Activated naive CD8-positive, alpha-beta T cell treated with anti-CD3 and anti-CD28 coated beads, Interleukin-2, amount 50 U/mL, for 24 hours (primary cell): ENCODE measurements at places on chromosomes 6 and 20.

DNA sequence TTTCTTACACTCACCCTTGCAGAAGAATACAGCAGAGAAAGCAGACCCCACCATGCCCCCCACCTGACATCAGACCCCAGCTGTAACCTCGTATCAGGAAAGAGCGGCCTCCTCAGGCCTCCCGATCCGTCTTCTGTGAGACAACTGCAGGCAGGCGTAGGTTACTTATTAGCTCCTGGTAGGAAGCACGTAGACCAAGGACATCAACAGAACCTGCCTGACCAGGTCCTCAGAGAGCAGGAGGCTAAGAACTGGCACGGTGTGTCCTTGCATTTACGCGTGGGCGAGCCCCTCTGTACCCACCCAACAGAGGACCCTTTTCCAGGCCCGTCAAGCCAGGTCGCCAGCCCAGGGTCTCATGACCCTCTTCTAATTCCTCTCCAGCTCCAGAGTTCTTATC lies 51.0 kb downstream of the ABHD12 start:
- no peak for DNase-seq

DNA sequence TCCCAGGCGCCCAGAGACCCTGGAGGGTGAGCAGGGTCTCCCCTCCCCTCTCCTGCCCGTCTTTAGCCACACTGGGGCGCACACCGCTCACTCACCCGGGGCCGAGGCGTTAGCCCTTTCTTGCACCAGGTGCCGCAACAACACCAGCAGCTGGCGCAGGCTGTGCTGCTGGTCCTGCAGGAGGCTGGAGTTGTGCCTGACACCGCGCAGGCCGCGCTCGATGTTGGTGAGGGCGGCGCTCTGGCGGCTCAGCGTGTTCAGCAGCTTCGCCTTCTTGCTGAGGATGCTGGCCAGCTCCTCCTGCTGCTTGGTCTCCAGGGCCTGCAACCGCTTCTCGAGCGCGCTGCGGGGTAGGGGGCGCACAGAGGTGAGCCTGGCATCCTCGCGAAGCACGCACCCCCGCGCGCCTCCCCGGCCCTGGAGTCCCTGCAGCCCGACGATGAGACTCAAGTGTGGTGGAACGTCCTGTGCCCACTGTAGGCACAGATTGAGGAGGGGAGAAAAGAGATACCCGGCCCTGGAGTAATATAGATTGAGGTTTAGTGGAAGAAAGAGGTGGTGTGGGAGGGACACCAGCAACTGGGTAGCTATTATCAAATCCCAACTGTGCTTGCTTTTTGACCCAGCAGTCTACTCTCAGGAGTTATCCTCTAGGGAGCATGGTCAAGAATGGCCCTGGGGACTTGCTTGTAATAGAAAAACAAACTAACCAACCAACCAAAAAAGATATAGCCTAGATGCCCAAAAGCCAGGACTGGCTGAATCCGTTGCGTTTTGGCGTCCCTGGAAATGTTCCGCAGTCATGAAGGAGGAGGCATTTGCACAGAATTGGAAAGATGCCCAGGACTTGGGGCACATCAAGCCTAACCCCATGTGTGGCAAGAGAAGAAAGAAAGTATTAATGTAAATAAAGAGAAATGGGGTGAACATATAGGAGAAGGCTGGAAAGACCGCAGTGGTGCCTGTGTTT lies 30.9 kb downstream of the ANGPT4 start:
- no peak for DNase-seq

- DNase-seq: no peak
These were observed 110.3 kb downstream of the SOD2 start for GRCh38 chr6:159582736-159583135.

DNA sequence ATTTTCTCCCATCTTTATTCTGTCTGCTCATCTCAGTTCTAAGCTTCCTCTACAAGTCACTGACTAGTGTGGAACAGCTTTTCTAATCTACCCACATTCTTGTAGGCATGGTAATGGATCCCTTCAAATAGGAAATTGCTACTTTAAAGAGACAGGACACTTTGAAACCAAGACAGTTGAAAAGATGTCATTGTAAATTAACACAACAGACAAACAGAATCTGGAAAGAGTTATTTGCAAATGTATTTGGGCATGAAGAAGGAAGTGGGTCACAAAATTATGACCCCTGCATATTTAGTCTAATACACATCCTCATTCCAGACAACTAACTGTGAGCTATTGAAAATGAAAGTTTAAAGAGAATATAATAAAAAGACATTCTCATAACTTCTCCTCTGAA lies 298.2 kb upstream of the MARCKS start:
- no peak for DNase-seq

GRCh38 chr6:5274231-5274630 lies 12.9 kb downstream of the FARS2 start:
- DNase-seq: no peak

- DNase-seq: no peak
These were observed 65.8 kb downstream of the RSPH3 start for GRCh38 chr6:158934157-158934556.

DNA sequence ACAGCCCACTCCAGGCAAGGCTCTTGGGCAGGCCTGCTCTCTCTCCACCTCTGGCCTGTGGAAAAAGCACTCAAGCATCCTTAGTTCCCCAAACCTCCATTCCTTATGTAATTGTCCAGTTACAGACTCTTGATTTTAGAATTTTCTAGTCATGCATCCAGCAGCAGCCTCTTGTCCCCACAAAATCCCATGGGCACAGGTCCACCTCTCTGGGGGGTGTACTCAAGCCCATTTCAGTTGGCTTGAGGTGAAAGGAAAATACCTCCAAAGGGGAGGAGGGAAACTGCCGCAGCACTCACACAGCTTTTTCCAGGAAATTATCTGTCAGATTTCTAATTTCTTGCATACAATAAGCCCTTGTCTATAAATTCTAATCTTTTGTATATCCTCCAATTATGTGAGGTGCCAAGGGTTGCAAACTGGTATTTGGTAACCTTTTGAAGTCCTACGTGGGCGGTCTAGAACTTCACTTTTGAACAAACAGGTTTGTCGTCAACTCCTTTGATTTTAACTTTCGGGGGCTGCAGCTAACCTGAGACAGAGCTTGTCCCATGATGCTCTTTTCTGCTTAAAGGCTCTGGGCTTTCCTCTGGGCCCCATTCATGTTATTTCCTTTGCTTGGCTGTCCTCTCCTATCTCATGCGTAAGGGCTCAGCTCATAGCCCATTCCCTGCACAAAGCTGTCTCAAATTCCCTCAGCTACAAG lies 104.7 kb upstream of the CEP85L start:
- no peak for DNase-seq

DNA sequence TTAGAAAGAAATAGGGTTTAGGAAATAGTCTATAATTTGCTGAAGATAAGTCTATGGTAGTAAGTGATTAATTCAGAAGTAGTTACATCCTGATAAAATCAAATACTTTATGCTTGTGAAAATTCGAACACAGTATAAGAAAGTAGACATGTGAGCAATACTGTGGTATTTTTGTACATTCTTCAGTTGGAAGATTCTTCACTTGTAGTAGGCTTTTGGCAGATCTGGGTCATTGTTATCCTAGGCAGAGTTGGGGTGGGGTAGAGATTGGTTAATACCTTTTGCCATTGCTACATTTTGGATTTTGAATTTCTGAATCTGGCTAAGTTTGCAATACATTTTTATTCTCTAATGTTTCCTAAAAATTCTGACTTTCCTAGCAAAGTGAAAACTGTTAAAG lies 197.5 kb downstream of the BCKDHB start:
- no peak for DNase-seq

DNA sequence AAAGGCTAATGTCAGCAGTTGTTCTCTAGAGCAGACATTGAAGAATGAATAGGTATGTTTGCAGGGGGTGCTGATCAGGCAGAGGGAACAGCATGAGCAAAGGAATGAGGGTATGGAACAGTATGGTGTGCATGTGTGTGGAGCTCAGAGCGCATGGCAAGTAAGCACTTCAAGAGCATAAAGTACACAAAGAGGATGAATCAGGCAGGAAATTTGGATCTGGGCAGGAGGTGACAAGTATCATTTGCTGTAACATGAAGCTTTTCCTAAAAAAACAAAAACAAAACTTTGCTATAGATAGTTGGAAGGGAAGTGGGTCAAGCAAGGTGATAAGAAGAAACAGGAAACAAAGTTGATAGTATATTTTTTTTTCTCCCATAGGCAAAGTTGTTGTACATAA lies 746.8 kb downstream of the HDGFL1 start:
- no peak for DNase-seq

GRCh38 chr20:59363101-59363500 lies 62.7 kb downstream of the EDN3 start:
- DNase-seq: no peak

DNA sequence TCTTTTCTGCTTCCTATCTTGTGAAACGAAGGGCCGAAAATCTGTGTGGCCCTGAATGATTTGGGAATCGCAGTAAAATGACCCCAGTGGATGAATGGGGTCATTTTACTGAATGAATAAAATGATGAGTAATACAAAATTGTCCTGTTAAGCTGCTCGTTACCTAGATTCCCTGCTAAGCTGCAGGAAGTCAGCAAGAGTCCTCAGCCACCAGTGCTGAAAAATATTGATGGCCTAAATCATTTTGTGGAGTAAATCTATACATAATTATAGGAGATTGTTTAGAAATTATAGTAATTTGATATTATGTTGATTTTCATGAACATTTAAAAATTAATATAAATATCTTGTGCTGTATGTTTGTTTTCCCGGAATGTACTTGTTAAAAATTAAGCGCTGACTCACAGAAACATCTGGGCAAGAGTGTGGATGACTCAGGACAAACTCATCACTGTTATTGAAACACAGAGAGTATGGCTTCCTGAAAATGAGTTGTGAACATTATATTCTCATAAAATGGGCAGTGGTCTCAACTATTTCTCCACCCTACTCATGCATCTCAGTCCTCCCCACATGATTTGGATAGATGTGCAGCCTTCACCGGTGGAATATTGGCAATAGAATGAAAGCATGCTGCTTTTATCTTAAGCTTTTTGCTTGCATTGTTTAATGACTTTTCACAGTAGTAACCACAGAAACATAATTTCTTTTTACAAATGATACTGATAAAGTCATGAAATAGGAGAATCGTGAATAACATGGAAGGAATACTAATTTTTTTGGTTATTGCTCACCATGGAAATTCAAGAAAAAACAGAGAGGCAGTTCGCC lies 36.2 kb upstream of the RGS17 start:
- no peak for DNase-seq
